ENCODE measurements at places on chromosomes 5 and 9. TPM values are rescaled to one million over a fixed set of nuclear protein-coding genes. Genes with fewer than 3 reads are reported as not detected.
A peak's percentile ranks its signal among the peaks of the same experiment; 100 is the strongest.

The IZUMO3 gene
- total RNA-seq = not detected

The HAPLN1 gene
- 42.1 TPM for total RNA-seq

The PCDHGB3 gene
- total RNA-seq = 4.1 TPM

The TEK gene
- total RNA-seq = 448 TPM

The NUTM2F gene
- total RNA-seq = not detected

The INSYN2B gene
- 4.5 TPM for total RNA-seq

The PCDHGA7 gene
- total RNA-seq = 6.3 TPM

- DNase-seq = no peak
- no peak overlapping the region for H3K4me3 ChIP-seq
- H3K36me3 ChIP-seq = peaks cover under 1% of the 10 kb centered on the region
- no peaks in the 10 kb centered on the region for H3K27me3 ChIP-seq
Observed at GRCh38 chr5:33439905-33440481, 772 bp upstream of the TARS1 start.

GRCh38 chr5:38892363-38892762 is 46.6 kb downstream of the OSMR start:
- no peak for DNase-seq
- peaks cover 8% of the 10 kb centered on the region for H3K4me1 ChIP-seq
- H3K27ac ChIP-seq = no peak overlapping the region
- H3K27me3 ChIP-seq = peaks cover 2% of the 10 kb centered on the region
- H3K4me3 ChIP-seq = peak overlapping the region; percentile 23
- H3K36me3 ChIP-seq = peaks cover 7% of the 10 kb centered on the region

- H3K4me1 ChIP-seq = peaks cover 13% of the 10 kb centered on the region
- no peak overlapping the region for H3K4me3 ChIP-seq
- H3K27ac ChIP-seq = peak overlapping the region; percentile 83
- no peaks in the 10 kb centered on the region for H3K36me3 ChIP-seq
- H3K27me3 ChIP-seq = no peaks in the 10 kb centered on the region
Observed at GRCh38 chr5:33816791-33817190, 75.0 kb downstream of the ADAMTS12 start.

GRCh38 chr5:58703925-58704555 is 121.2 kb downstream of the RAB3C start:
- H3K27ac ChIP-seq = no peak overlapping the region
- no peaks in the 10 kb centered on the region for H3K4me1 ChIP-seq

- DNase-seq = peak; percentile 79
- H3K4me1 ChIP-seq = peaks cover 16% of the 10 kb centered on the region
- H3K36me3 ChIP-seq = peaks cover 13% of the 10 kb centered on the region
- H3K27me3 ChIP-seq = peaks cover 10% of the 10 kb centered on the region
Observed at GRCh38 chr5:173581408-173582215, 34.8 kb downstream of the BOD1 start.

DNA sequence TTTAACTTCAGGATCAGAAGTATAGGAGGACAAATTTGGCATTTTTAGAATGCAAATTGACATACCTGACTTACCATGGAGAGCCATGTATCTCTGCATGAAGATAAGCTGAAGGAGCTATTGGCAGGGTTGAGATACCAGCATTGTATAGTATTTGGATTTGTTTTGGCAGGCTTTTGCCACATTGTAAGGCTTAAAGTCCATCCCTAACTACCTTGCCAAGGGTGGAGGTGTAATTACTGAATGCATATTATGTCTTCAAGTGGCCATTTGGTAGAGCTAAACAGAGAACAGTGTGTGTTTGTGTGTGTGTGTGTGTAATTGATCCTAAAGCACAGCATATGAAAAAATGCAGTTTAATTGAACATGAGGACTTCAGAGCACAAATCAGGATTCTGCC is 324.7 kb downstream of the FAM170A start:
- DNase-seq = no peak
- no peak overlapping the region for H3K4me3 ChIP-seq
- no peaks in the 10 kb centered on the region for H3K27me3 ChIP-seq
- no peaks in the 10 kb centered on the region for H3K36me3 ChIP-seq
- H3K4me1 ChIP-seq = no peaks in the 10 kb centered on the region
- H3K27ac ChIP-seq = no peak overlapping the region

DNA sequence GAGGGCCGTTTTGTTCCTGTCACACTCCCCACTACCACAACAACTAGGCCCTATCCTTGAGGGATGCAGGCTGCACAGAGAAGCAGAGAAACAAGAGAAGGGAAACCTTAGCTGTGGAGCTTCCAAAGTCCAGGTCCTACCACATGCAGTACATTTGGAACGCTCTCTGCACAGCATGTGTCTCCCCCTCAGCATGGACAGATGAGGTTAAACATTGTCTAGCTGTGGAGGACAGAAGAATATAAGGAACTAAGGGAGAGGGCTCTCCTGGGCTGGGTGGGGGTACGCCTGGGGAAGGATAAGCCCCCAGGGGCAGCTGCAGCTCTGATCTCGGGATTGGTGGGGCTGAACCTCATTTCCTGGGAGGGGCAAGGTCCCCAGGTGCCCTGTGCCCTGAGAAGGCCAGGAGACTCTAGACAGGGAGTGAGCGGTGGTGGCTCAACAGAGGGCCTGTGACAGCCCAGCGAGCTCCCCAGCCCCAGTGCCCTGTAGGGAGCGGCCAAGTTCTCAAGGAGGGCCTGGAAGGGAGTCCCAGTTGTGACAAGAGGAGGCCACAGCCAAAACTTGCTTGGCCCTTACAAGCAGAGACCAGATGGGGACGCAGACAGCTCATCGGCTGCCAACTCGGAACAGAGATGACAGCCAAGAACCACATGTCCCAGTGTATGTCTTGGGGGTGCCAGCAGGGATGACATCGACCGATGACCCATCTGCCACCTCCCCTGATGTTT is 30.1 kb downstream of the TSPAN17 start:
- peaks cover 4% of the 10 kb centered on the region for H3K27me3 ChIP-seq
- H3K36me3 ChIP-seq = no peaks in the 10 kb centered on the region
- no peaks in the 10 kb centered on the region for H3K4me1 ChIP-seq
- no peak overlapping the region for H3K4me3 ChIP-seq

- no peaks in the 10 kb centered on the region for H3K27me3 ChIP-seq
- no peak overlapping the region for H3K4me3 ChIP-seq
- no peaks in the 10 kb centered on the region for H3K36me3 ChIP-seq
- no peak overlapping the region for H3K27ac ChIP-seq
Observed at GRCh38 chr9:7234144-7234543, 476.4 kb downstream of the KDM4C start.

GRCh38 chr5:33068786-33069185 is 357.7 kb downstream of the NPR3 start:
- H3K36me3 ChIP-seq = no peaks in the 10 kb centered on the region
- H3K4me1 ChIP-seq = peaks cover 2% of the 10 kb centered on the region
- no peak overlapping the region for H3K27ac ChIP-seq

GRCh38 chr9:98923451-98924123 is 20.1 kb upstream of the COL15A1 start:
- H3K27me3 ChIP-seq = peaks cover 1% of the 10 kb centered on the region
- H3K4me3 ChIP-seq = no peak overlapping the region
- DNase-seq = no peak
- H3K36me3 ChIP-seq = peaks cover 3% of the 10 kb centered on the region
- no peak overlapping the region for H3K27ac ChIP-seq

- H3K4me1 ChIP-seq = peaks cover 10% of the 10 kb centered on the region
- DNase-seq = no peak
- H3K27ac ChIP-seq = no peak overlapping the region
- no peak overlapping the region for H3K4me3 ChIP-seq
Observed at GRCh38 chr5:141705469-141705868, 23.4 kb upstream of the ARAP3 start.

DNA sequence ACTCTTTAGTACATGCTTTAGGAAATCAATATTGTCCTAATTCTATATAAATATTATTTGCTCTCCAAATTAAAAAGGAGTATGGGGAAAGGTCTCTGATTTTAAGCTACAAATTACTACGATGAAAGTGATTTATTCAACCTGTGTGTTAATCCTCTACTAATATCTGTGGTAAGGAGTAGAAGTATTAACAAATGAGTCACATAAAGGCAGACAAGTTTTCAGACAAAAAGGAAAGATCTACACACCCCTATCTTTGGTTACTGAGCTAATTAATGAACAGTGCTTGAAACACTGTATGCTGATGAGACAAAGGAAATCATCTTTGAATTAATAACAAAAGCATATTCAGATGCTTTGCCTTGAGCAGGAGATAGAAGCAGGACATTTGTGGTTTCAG is 15.9 kb downstream of the LOX start:
- no peaks in the 10 kb centered on the region for H3K4me1 ChIP-seq
- no peaks in the 10 kb centered on the region for H3K27me3 ChIP-seq
- H3K4me3 ChIP-seq = no peak overlapping the region
- no peak for DNase-seq
- H3K27ac ChIP-seq = no peak overlapping the region

DNA sequence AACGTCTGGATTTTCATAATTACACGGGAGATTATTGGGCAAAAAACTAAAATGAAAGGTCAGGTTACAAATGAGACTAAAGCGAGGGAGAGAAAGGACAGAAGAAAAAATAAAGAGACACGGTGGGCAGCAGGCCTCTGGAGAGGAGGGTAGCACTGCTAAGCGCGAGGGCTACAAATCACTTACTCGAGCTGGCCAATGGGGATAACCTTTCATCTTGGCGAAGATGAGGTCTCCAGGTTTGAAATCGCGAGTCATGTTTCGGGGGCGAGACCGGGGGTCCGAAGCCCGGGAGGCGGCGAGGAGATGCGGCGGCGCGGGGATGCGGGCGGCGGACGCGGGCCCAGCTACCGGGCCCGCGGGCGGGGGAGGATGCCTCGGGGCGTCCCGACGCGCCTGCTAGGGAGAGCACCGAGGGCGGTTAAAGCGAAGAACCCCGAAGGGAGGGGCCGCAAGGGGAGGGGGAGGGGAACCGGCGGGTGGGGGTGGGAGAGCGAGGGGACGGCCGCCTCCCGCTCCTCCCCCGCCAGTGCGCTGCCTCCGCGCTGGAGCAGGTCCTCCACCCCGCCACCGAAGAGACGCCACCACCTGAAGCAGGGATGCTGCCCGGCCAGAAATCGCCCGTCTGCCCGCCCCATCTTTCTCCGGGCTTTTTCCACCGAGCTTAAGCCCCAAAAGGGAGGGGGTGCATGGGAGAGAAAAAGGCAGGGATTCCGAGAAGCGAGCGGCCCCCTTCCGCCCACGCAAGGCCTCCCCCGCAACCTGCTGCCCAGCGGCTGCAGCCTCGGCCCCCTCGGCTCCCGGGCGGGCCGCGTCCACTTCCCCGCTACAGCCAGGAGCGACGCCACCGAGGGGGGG is 610 bp downstream of the PSIP1 start:
- H3K27me3 ChIP-seq = peaks cover 12% of the 10 kb centered on the region
- peaks cover 32% of the 10 kb centered on the region for H3K4me1 ChIP-seq
- H3K4me3 ChIP-seq = peak overlapping the region; percentile 99
- H3K27ac ChIP-seq = peak overlapping the region; percentile 97
- H3K36me3 ChIP-seq = peaks cover 13% of the 10 kb centered on the region

Data from endothelial cell (in vitro differentiated cells).